ENCODE measurements at places on chromosomes 3 and 15.

DNA sequence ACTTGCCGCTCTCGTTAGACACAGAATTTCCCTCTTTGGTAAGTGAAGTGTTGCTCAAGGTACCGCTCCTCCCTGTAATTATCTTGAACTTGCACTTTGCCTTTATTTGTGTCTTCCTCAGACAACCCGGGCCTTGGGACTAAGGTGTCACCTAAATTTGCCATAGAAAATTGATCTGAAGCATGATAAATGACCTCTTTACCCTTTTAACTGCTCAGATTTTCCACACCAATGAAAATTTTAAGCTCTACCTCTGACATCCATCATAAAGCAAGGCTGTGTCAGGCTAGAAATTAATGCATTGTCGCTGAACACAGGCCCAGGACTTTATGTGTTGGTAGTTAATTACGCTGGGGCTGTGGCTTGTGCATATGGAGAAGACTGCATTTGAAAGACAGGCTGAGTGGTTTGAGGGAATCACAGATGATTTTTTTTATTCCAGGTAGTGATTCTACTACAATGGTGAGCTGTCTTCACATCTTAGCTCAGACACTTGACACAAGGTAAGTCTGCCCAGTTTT, 199.6 kb upstream of the CHRM5 start:
- no peak for DNase-seq

GRCh38 chr3:125005676-125006075, 50.1 kb downstream of the HEG1 start:
- no peak for DNase-seq

GRCh38 chr3:84547207-84547606, 411.6 kb upstream of the CADM2 start:
- DNase-seq, result no peak

DNA sequence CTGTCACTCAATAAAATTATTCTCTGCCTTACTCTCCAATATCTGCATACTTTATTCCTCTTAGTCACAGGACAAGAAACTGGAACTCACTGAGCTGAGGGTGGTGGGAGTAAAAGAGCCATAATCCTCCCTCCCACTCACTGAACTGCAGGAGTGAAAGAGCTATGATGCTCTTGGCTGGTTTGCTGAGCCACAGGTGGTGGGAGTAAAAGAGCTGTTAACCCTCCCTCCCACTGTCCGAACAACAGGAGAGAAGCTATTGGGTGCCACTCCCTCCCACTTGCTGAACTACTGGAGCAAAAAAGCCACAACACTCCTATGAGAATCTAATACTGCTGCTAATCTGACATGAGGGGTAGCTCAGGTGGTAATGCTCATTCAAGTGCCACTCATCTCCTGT, 391.0 kb downstream of the NSUN3 start:
- no peak for DNase-seq

DNA sequence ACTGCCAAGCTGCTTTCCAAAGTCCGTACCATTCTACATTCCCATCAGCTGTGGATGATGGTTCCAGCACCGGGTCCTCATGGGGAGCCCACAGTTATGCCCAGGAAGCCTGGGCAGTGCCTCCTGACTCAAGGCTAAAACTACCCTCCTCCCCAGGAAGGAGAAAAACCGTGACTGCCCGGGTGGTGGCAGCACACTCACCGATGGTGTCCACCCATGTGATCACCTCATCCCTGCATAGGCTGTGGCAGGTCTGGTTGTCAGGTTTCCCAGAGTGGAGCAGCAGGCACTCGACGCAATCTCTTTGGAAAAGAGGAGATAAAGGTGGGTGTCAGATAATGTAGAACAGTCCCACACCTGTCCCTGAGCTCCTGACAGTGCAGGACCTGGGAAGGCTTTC, 38.6 kb downstream of the UMPS start:
- no peak for DNase-seq

DNA sequence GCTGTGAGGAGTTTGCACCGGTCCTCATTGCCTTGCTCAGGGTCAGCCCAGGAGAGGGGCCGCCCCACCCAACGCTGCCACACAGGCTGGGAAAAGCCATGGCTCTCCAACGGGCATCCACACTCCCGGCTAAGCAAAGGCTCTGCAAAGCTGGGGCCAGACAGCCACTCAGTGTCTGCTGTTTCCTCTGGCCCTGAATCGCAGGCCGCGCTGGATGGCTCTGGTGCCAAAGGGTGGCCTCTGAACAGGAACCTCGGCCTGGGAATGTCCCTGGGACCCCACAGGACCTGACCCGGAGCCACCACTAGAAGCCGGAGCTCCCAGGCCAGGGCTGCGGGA, 42.9 kb downstream of the RPN1 start:
- no peak for DNase-seq

DNA sequence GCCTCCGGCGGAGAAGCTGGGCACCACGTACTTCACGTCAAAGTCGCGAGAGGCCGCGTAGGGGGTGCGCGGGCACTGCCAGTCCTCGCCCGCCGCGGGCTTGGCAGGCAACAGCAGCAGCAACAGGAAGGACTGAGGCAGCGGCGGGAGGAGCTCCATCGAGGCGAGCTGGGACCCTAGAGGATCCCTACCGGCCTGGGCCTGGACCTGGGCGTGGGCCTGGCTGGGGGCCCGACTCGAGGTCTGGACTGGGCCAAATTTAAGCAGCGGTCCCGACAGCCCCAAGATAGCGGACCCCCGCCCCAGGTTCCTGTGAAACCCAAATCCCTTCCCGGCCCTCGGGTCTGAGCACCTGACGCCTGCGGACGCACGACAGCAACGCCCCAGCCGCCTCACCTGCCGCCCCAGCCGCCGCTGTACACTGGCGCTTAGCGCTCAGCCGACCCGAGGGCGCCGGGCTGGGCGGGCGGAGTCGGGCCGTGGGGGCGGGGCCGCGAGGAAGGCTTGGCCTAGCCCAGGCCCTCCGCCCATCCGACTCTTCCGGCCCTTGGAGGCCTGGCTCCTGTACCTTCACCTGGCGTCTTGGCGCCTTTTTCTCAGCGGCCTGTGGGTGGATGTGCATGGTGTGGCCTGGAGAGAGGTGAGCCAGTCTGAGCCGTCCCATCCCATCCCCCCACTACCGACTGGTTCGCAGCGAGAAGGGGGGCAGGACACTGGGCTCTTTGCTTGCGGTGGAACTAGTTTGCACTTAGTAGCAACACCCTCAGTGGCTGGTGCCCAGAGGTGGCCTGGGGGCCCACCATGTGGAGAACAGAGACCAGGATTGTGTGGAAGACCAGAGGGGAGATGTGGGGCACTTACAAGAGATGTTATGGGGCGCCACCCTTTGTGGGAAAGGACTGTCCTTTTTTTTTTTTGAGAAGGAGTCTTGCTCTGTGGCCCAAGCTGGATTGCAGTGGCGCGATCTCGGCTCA, at the start of gene MST1R:
Gene MST1R (minus strand): TSS at position 423 of the 974 bp plus-strand sequence. CDS start 264 bp downstream, at position 159.
- DNase-seq, result peak; percentile 74

- DNase-seq, result no peak
These were observed 123.4 kb downstream of the SSR3 start for GRCh38 chr3:156431334-156432124.

GRCh38 chr3:71089271-71089847, 494.2 kb downstream of the FOXP1 start:
- DNase-seq, result peak; percentile 20

GRCh38 chr3:159892801-159893200, 95.8 kb upstream of the IL12A start:
- no peak for DNase-seq

DNA sequence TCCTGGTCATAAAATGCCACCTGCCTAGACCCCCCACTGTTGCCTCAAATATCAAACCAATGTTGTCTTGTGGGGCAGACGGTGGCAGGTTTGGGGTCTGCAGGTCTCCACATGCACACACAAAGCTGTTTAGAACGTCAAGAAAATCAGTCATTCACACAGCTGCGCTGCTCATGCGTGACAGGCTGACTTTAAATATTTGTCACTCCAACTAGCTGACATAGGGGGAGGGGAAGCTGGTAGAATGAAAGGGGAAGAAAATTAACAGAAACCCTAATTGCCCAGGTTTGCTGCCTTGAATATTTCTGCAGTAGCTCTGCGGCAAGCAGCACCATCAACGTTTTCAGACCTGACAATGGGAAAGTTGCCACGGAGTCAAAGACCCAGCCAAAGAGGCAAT, 201.8 kb downstream of the ABHD5 start:
- DNase-seq, result no peak

DNA sequence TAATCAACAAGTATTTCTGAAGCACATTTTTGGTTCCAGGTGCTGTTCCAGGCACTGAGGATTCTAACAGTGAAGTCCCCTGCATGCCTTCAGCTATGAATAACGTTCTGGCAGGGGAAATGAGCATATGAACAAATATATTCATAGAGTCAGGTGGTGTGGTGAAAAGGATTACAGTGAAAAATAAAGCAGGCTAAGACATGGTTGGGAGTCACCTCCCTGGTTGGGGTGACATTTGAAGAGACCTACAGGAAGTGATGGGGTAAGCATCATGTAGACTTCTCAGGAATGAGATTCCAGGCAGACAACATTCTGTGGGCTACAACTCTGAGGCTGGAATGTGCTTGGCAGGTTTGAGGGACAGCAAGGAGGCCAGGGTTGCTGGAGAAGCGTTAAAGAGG, 15.0 kb downstream of the FRMD4B start:
- no peak for DNase-seq

All from CD4-positive, alpha-beta T cell treated with Interleukin-4 for 4 hours (primary cell).